ENCODE measurements at places on chromosomes 11 and 22.

DNA sequence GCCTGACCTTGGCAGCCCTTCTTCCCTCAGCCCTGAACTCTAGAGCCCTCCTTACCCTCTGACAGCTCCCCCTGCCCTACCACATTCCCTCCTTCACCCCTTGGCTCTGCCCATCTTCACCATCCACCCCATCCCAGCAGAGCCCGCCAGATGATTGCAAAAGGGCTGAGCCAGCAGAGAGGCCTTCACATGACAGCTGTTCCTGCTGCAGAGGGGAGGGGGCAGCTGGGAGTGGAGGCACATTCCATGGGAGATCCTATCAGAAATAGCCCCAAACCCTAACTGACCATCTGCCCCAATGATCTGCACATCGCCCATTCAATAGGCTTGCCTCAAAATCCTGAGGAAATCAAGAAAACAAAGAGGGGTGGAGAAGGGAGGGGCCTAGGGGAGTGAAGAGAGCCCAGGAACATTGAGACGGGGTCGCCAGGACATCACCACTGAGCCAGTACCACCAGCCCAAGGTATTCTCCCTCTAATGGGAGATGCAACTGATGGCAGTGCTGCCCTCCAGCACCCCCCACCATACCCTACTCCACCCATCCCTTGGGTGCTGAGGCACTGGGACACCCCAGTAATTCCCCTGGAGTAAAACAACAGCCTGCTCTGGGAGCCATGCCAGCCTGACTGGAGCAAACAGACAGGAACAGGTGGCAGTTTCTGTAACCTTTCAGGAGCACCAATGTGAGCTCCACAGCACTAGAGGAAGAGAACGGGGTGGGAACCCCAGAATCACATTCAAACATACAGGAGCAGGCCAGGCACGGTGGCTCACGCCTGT, 8.0 kb upstream of the AHNAK start:
- no peak for DNase-seq

GRCh38 chr22:21029486-21030025, 2.8 kb downstream of the SLC7A4 start:
- no peak for DNase-seq

DNA sequence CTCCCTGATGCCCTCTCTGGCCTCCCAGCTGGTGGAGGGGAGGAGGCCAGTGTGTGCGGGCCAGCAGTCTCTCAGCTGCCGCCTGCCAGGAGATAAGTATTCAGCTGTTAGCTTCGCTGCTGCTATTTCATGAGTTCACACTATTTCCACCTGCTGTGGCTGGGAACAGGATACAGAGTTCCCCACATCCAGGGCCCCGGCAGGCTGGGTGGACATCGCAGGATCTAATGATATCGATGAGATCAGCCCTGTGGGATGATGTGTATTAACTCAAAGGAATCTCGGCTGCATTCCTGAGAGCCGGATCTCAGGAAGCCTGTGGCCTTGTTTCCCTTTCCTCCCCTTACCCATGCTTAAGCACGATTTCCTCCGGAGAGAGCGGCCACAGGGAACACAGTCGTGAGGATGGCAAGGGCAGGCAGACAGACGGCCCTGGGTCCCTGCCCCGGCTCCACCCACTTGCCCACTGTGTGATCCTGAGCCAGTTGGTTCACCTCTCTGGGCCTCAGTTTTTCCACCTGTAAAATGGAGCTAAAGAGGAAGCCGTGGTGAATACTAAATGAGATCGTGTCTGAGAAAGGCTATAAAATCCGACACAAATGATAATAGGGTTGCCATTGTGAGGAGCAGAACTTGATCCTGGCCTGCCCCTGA, 6.5 kb upstream of the PVALB start:
- DNase-seq = no peak

- DNase-seq = no peak
These were observed 17.4 kb downstream of the CEP164 start for GRCh38 chr11:117345039-117345438.

GRCh38 chr11:57424137-57424791, 2.7 kb downstream of the SLC43A3 start:
- no peak for DNase-seq

DNA sequence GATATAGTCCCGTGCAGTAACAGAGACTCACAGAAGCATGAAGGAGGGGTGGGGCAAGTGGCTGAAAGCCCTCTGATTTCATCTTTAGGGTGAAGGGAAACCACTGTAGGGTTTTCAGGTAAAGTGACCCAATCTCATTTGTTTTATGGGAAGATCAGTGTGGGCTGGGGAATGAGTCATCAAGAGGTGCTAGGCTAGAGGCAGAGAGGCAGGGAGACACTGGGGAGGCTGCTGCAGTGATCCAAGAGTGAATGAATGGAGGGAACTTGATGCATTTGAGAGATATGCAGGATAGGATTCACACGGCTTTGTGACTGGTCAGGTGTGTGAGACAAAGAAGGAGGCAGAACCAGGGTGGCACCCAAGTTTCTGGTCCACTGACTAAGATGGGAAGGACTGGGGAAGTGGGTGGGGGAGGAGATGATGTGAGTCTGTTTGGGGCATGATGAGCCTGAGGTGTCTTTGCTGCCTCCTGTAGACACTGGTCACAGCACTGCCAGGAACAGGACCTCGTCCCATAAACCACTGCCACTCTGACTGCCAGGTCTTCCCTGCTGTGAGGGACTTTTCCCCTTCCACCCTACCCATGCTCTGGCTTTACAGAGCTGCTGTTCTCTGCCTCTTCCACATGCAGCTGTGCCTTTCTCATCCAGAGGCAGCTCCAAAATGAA, 239.0 kb downstream of the TENM4 start:
- DNase-seq = no peak

GRCh38 chr11:84128840-84129239, 842.7 kb upstream of the CCDC90B start:
- no peak for DNase-seq

DNA sequence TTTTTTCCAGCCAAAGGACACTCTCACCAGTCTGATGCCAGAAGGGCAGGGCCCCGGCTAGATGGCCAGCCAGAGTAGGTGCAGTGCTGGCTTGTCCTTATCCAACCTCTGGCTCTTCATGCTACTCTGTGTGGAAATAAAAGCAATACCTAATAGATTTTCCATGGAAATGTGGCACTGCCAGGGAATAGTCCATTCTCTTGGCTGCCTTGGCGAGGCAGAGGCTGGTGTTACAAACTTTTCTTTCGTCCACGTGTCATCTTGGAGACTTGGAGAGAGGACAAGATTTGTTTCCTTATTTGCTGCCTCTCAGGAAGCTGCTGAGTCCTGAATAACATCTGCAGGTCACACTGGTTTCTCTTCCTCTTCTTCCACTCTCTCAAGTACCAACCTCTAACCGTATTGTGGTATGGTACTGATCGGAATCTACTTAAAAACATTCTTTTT, 17.2 kb upstream of the C1QTNF4 start:
- no peak for DNase-seq

DNA sequence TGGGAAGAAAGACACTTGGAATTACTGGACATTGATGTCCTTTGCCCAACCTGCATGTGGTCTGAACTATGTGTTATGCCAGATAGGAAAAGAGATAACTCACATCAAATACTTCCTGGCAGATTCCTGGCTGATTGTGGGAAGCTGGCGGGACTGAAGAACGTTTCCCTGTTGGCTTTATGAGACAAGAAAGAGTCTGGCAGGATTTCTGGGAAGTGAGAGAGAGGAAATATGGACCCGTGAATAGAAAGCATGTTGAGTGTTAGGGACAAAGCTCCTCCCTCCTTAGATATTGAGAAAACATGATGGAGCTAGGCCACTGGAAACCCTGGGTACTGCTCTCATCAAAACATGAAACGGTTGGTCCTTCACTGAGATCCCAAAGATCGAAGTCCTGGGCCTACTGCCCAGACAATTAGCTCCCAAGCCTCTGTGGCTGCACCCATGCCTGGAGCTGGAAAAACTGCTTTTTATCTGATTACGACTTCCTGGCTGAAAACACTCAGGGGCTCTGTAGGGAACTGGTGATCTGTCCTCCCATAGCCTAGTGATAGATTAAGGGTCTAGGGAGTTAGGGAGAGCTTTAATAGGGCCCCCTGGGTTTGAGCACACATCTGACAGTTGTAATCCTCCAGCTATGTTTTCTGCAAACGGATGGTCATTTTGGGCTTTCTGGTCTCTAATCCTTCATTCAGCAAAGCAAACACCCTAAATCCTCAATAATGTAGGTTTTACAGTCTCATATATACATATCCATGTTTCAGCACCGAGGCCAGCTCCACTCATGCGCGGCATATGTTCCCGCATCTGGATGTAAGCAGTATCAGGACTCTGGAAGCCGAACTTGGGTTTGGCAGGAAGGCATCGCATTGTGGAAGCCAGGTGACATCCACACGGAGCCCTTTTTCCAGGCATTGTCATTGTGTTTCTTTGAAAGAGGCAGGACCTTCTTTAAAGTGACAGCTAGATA, 6.1 kb upstream of the B3GAT1 start:
- DNase-seq = no peak

- DNase-seq = no peak
These were observed 582.2 kb downstream of the DLG2 start for GRCh38 chr11:85044911-85045310.

- no peak for DNase-seq
These were observed 704.1 kb upstream of the CCDC90B start for GRCh38 chr11:83990160-83990733.

DNA sequence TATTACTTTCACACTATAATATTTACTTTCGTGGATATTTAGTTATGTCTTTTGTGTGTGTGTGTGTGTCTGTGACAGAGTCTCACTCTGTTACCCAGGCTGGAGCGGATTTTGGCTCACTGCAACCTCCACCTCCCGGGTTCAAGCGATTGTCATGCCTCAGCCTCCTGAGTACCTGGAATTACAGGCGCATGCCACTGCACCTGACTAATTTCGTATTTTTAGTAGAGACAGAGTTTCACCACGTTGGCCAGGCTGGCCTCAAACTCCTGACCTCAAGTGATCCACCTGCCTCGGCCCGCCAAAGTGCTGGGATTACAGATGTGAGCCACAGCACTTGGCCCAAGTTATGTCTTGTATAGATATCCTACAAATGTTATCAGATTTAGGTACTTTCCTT, 9.9 kb downstream of the PISD start:
- DNase-seq = no peak

- no peak for DNase-seq
These were observed 598.6 kb downstream of the DLG2 start for GRCh38 chr11:85028329-85029101.

DNA sequence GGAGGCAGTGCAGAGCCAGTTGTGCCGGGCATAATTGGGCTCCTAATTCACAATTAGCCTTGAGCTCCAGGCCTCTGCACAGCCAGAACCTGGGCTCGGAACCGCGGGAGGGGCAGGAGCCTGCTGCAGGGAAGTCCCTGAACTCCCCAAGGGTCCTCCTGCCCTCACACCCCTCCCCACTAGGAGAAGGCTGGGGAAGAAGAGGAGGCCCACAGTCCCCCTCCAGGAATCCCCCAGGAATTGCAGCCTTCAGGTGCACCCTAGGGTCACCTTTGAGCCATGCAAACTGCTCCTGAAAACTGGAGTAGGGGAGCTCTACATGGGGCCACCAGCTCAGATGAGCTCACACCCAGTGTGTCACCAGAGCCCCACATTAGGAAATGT, 93.8 kb upstream of the LMO1 start:
- no peak for DNase-seq

DNA sequence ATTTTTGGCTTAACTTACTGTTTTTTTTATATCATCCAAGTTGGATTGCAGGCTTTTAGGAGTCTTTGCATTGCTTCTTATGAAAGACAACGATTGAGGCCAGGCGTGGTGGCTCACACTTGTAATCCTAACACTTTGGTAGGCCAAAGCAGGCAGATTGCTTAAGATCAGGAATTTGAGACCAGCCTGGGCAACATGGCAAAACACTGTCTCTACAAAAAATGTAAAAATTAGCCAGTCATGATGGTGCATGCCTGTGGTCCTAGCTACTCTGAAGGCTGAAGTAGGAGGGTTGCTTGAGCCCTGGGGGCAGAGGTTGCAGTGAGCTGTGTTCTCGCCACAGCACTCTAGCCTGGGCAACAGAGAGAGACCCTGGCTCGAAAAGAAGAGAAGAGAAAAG, 56.6 kb downstream of the BID start:
- DNase-seq = no peak

GRCh38 chr22:35478633-35479107, 62.0 kb upstream of the RASD2 start:
- DNase-seq = no peak

DNA sequence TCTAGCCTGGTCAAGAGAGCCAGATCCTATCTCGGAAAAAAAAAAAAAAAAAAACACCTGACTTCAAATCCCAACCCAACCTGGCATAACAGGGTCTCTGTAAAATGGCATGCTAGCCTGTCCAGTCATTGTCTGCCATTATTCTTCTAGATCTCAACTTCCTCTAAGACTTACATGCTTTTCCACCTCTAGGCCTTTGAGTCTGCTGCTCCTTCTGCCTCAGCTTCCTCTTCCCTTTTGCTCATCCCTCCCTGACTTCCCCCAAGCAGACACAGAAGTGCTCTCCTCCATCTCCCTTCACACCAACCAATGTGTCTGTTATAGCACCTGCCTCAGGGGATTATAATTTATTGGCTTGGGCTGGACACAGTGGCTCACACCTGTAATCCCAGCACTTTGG, 7.8 kb downstream of the STK33 start:
- no peak for DNase-seq

- no peak for DNase-seq
These were observed 18.0 kb downstream of the PHLDA2 start for GRCh38 chr11:2911088-2911784.

GRCh38 chr11:111938687-111939160, 1.6 kb downstream of the DIXDC1 start:
- DNase-seq = peak; percentile 8

- no peak for DNase-seq
These were observed 406.5 kb upstream of the CCDC90B start for GRCh38 chr11:83692675-83693074.

DNA sequence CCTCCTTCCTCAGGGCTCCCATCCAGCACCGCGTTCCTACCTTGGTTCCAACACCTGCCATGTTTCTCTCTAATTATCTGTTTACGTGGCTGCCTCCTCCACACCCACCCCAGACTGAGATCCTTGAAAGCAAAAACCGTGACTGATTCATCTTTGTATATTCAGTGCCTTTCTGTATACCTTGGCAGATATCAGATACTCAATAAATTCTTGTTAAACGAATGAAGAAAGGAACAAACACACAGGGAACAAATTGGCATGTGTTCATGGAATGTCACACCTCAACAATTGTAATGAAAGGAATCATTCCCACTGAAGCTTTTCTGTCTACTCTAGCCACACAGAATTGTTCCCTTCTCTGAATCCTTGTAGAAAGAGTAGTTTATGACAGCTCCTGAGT, 20.4 kb upstream of the LRRC55 start:
- DNase-seq = no peak

DNA sequence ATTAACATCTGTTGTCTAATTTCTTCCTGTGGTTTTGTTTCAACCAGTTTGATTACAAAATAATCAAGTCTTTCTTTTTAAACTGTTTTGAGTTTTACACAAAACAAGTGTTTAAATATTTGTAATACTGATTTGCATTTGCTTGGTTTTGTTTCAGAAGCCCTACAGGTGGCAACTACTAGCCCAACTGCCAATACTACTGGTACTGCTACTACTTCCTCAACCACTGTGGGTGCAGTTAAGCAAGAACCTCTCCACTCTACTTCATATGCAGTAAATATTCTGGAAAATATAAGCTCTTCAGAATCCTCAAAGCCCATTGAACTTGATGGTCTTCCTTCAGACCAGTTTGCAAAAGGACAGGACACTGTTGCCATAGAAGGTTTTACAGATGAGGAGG, 61.1 kb downstream of the QSER1 start:
- DNase-seq = no peak
